ENCODE measurements at places on chromosomes 7 and 10.

- no peak for DNase-seq
Observed at GRCh38 chr10:13848520-13849445, 262.0 kb downstream of the PRPF18 start.

- no peak for DNase-seq
Observed at GRCh38 chr10:12700557-12700874, 301.0 kb downstream of the CCDC3 start.

DNA sequence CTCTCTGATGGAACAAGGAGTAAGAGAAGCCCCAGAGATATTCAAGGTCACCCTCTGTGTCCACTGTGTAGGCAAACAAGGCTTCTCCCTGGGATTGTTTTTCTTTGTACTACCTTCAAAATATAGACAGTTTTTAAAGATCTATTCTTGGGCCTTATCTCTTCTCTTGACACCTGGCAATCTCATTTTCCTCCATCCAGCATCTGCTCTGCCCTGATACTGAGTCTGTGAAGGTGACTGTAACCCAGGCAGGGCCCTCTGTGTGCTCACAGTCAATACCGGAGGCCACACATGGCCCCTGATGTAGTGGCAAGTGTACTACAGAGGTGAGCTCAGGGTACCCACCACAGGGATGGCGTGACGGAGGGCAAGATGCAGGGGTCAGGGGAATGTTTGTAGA is 221.1 kb downstream of the SNX10 start:
- DNase-seq, result no peak

GRCh38 chr10:44044549-44044948 is 340.3 kb downstream of the CXCL12 start:
- no peak for DNase-seq

- DNase-seq, result no peak
Observed at GRCh38 chr10:11446864-11447263, 164.6 kb downstream of the USP6NL start.

DNA sequence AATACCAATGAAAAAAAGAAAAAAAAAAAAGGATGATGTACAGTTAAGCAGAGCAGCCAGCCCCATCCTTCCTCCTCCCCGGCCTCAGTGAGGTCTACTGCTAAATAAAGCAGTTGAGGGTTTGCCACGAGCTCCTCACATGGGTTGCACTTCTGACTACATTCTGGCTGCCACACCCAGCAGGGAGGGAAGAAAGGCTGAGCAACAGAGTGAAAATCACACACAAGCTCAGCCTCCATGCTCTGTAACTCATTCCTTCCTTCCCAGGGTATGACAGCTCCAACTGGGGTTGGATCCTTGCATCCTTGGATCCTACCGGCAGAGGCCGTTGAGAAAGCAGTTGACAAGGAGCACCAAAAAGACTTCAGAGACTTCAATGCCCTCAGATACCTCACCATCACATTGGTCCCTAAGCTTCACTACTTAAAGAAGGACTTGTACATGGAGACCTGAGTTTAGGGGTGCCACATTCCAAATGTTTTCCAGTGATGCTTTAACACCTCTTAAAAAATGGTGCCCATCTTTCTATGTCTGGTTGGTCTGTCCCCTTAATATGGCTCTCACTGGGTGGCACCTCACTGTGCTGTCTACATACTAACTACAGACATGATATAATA is 52.9 kb upstream of the PIK3CG start:
- DNase-seq, result no peak

GRCh38 chr7:99340659-99341058 is 15.0 kb downstream of the ARPC1A start:
- DNase-seq, result no peak

DNA sequence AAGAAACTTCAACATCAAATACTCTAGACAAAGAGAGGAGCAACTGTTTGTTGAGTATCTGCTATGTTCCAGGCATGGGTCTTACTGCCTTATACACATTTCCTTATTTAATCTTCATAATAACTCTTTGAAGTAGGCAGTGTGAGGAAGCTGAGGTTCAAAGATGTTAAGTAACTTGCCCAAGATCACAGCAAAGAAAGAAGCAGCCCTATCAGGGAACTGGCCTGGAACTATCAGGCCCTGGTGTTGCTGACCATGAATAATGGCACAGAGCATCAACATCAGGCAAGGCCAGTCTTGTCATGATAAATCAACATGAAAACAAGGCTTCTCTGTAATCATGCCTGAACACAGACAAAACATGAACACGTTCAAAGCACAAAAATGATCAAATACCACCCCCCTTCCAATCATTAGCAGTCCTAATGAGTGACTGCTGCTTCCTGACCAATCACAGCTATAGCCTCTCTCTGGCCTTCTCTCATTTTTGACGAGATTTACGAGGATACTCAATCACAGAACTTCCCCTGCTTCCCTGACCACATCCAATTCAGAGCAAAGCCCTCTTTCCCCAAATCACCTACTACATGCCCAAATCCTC is 2.3 kb downstream of the GSDME start:
- no peak for DNase-seq

- no peak for DNase-seq
Observed at GRCh38 chr7:19915596-19915995, 142.2 kb upstream of the TMEM196 start.

DNA sequence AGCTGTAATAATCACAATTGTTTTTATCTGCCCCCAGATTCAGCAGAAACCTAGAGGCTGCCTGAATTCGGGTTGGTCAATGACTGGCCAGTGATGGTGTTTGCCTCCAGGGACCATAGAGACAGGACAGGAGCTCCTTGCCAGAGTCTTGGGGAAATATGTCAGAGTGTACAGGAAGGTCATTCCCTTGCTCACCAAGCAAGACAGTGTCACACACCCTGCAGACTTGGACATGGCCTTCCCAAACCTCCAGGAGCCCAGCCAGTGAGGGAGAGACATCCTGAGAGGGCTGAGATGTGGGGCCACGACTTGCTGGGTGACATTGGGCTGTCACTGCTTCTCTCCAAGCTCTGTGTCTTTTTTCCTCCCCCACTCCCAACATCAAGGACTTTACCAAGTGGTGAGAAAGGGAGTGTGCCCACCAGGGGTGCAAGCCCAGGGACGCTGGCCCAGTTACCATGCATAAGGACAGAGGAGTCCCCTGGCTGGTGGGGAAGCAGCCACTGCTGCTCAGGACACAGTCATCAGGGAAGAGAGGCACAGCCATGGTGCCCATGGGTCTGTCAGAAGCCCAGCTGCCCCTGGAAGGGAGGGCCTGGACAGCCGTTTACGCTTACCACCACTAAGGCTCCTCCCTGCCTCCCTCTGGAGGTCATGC is 25.3 kb upstream of the C10orf53 start:
- DNase-seq, result no peak

DNA sequence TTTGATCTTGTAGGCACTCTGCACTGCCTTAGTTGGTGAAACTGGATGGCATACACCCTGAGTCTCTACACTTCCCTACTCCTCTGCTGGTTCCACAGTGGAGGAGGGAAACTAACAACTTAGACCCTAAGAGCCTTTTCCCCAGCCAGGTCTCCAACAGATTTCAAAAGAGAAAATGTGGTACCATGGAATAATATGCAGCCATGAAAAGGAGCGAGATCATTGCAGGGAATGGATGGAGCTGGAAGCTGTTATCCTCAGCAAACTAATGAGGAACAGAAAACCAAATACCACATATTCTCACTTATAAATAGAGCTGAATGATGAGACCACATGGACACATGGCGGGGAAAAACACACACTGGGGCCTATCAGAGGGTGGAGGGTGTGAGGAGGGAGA is 36.3 kb upstream of the CCDC3 start:
- no peak for DNase-seq

GRCh38 chr7:157767506-157768197 is 430.8 kb downstream of the DNAJB6 start:
- DNase-seq, result no peak

- DNase-seq, result no peak
Observed at GRCh38 chr7:71828361-71828760, 583.8 kb downstream of the CALN1 start.
